ENCODE measurements at places on chromosomes 12 and 14. TPM values are rescaled to one million over a fixed set of nuclear protein-coding genes. Genes with fewer than 3 reads are reported as not detected.

DNA sequence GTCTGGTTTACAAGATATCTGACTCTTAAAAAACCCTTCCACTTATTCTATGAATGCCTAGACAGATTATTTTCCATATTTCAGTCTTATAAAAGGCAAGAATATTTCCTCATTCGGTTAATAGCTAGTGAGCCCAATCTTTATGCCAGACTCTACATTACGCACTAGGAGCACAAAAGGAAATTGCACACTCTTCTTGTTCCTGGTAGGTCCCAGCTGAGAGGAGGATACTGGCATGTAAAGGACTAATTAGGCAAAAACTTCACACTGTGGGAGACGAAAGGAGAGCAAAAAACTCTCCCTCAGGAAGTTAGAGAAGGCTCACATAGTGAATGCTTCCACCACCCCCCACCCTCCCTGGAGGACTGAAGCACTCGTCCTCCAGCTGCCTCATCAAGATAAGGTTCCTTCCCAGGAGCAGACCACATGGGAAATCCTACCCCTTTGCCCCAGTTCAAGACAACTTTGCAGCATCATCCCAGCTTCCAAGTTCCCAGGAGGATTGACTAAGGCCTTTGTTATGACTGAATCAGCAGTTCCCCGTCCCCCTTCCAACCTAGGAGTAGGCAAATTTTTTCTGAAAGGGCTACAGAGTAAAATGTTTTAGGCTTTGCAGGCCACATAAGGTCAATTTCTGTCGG is 14.5 kb downstream of the CAPZA3 start:
- H3K27me3 ChIP-seq, result no peaks in the 10 kb centered on the region
- no peak overlapping the region for H3K27ac ChIP-seq
- no peaks in the 10 kb centered on the region for H3K4me1 ChIP-seq
- no peak for DNase-seq
- H3K36me3 ChIP-seq, result no peaks in the 10 kb centered on the region
- H3K4me3 ChIP-seq, result no peak overlapping the region

- no peaks in the 10 kb centered on the region for H3K27me3 ChIP-seq
- no peak for DNase-seq
- no peaks in the 10 kb centered on the region for H3K36me3 ChIP-seq
- no peaks in the 10 kb centered on the region for H3K4me1 ChIP-seq
- H3K4me3 ChIP-seq, result no peak overlapping the region
- no peak overlapping the region for H3K27ac ChIP-seq
These were observed 38.8 kb downstream of the CACNA2D4 start for GRCh38 chr12:1879633-1880032.

GRCh38 chr12:124954771-124955170 is 34.2 kb downstream of the DHX37 start:
- peaks cover 90% of the 10 kb centered on the region for H3K36me3 ChIP-seq
- H3K27ac ChIP-seq, result no peak overlapping the region

The GPD1 gene
- total RNA-seq, result 1.1 TPM

DNA sequence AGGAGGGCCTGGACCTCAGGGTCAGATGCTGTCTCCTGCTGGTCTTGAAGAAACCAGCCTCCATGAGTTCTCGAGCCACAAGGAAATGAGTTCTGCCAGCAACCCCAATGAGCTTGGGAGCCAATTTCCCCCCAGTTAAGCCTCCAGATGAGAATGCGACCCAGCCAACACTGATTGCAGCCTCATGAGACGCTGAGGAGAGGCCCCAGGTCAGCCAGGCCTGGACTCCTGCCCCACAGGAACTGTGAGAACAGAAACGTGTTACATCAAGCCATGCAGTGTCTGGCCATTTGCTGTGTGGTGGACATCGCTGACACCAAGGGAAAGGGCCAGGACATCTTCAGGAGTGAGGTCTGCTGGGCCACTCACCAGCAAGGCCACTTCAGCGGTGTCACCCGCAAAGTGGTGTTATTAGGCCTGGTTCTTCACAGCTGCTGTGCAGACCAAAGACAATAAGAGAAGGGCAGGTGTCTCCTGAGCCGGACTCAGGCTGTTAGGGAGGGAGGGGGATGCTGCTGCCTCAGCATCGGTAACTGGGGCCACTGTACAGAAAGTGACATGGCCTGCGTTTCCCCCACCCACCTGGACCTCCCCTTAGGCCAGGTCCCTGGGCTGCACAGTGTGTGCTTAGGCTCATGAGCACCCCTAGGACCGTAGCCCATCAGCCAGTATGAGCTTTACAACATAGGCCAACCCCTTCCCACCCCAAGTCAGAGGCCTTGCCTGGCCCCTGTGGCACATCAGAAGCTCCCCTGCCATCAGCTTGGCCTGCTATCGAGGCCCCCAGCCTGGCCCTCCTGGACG is 272.4 kb upstream of the RTL1 start:
- H3K4me1 ChIP-seq, result no peaks in the 10 kb centered on the region
- DNase-seq, result no peak
- no peaks in the 10 kb centered on the region for H3K36me3 ChIP-seq
- no peak overlapping the region for H3K4me3 ChIP-seq
- no peaks in the 10 kb centered on the region for H3K27me3 ChIP-seq
- H3K27ac ChIP-seq, result no peak overlapping the region

GRCh38 chr14:26841326-26841725 is 243.5 kb upstream of the NOVA1 start:
- H3K36me3 ChIP-seq, result no peaks in the 10 kb centered on the region
- H3K27ac ChIP-seq, result no peak overlapping the region
- H3K4me1 ChIP-seq, result no peaks in the 10 kb centered on the region

The RTL1 gene
- not detected for total RNA-seq

DNA sequence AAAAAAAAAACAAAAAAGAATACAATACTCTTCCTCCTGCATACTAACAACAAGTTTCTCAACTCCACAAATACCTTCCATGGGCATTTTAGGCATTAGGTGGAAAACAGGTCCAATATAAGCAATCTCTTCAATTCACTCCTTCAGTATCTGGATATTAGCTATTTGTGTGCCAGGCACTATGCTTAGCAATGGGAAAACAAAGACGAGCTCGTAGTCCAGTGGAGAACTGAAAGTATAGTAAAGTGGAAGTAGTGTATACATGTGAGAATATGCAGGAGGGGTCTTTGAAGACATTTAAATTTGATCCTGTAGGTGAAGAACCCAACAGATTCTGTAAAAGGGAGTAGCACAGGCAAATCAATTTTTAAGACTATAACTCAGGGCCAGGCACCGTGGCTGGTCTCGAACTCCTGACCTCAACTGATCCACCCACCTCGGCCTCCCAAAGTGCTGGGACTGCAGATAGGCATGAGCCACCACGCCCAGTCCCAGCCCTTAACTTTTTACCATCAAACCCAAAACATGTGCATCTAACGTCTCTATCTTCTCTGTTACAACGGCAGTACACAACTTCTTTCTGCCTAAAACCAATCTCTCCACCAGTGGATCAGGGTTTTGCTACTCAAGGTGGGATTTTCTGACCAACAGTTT is 10.6 kb downstream of the HECTD1 start:
- H3K4me1 ChIP-seq, result peaks cover 4% of the 10 kb centered on the region
- no peak for DNase-seq
- no peaks in the 10 kb centered on the region for H3K27me3 ChIP-seq
- H3K4me3 ChIP-seq, result no peak overlapping the region

The ITGB7 gene
- 208 TPM for total RNA-seq

The HOXC11 gene
- not detected for total RNA-seq

- no peak overlapping the region for H3K4me3 ChIP-seq
- no peak for DNase-seq
- H3K27ac ChIP-seq, result no peak overlapping the region
These were observed 64.6 kb downstream of the MYF5 start for GRCh38 chr12:80781313-80781712.

GRCh38 chr12:82437744-82438143 is 79.4 kb downstream of the METTL25 start:
- no peak overlapping the region for H3K4me3 ChIP-seq
- DNase-seq, result no peak
- H3K4me1 ChIP-seq, result no peaks in the 10 kb centered on the region
- H3K36me3 ChIP-seq, result no peaks in the 10 kb centered on the region

The OR4E2 gene
- total RNA-seq, result not detected

GRCh38 chr14:60989599-60989998 is 8.6 kb downstream of the SLC38A6 start:
- no peak for DNase-seq
- no peak overlapping the region for H3K4me3 ChIP-seq
- H3K4me1 ChIP-seq, result no peaks in the 10 kb centered on the region

The PRR4 gene
- 3.8 TPM for total RNA-seq

DNA sequence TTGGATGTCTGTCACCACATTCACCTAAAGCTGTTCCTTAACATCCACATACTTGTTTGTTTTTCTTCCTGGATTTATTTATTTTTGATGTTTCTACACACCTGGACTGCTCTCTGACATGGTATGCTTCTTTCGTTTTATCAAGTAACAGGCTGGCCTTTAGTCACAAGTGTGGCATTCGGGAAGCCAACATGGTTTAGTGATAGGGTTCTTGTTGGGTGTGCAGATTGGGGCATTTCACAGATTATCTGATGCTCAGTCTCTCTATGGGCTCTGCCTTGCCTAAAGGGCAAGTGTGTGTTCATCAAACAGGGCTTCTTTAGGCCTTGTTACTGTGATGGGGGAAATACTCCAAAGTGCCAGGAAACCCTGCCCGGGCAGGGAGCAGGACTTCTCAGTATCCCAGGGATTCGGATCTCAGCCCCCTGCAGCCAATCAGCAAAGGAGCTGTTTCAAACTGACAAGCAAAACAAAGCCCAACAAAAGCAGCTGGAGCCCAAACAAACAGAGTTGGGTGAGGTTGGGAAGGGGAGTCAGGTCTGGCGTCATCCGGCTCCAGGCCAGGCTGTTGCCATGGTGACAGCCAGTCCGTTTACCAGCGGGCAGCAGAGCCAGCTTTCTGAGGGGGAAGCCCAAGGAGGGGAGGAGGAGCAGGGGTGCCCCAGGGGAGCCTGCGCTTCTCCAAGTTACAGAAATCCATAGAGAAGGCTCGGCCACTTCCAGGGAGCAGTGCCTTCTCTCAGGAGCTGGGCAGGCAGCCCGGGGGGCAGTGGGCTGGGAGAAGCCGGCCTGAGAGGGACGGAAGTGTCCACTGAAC is 31.9 kb downstream of the FOS start:
- H3K4me1 ChIP-seq, result no peaks in the 10 kb centered on the region
- H3K4me3 ChIP-seq, result no peak overlapping the region
- H3K27me3 ChIP-seq, result no peaks in the 10 kb centered on the region
- DNase-seq, result no peak
- no peaks in the 10 kb centered on the region for H3K36me3 ChIP-seq

The BTBD7 gene
- total RNA-seq, result 25.6 TPM

DNA sequence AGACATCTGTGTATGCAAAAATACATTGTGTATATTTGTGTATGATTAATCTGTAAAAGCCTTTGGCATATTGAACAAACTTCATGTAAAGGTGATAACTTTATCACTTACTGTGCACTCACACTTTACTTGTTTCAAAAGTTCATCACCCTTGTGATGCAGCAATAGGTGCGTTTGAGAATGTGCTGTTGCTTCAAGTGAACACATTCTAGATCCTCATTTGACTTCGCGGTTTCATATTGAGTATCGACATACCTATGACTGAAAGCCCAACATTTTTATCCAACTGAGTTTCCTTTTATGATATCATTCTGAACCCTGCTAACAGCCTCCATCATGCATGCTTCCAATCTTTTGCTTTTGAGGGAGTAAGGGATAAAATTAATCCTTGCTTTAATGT is 1086.9 kb downstream of the TMEM121 start:
- H3K27me3 ChIP-seq, result no peaks in the 10 kb centered on the region
- H3K4me1 ChIP-seq, result no peaks in the 10 kb centered on the region
- no peak overlapping the region for H3K4me3 ChIP-seq
- H3K36me3 ChIP-seq, result no peaks in the 10 kb centered on the region
- no peak for DNase-seq

GRCh38 chr14:68283378-68284123 is 464.0 kb downstream of the RAD51B start:
- H3K4me3 ChIP-seq, result peak overlapping the region; percentile 14
- peak; percentile 48 for DNase-seq
- no peaks in the 10 kb centered on the region for H3K27me3 ChIP-seq

GRCh38 chr14:89720741-89721729 is 233.5 kb downstream of the EFCAB11 start:
- peak; percentile 90 for DNase-seq
- H3K4me3 ChIP-seq, result peak overlapping the region; percentile 43
- H3K27me3 ChIP-seq, result no peaks in the 10 kb centered on the region
- H3K4me1 ChIP-seq, result peaks cover 81% of the 10 kb centered on the region

DNA sequence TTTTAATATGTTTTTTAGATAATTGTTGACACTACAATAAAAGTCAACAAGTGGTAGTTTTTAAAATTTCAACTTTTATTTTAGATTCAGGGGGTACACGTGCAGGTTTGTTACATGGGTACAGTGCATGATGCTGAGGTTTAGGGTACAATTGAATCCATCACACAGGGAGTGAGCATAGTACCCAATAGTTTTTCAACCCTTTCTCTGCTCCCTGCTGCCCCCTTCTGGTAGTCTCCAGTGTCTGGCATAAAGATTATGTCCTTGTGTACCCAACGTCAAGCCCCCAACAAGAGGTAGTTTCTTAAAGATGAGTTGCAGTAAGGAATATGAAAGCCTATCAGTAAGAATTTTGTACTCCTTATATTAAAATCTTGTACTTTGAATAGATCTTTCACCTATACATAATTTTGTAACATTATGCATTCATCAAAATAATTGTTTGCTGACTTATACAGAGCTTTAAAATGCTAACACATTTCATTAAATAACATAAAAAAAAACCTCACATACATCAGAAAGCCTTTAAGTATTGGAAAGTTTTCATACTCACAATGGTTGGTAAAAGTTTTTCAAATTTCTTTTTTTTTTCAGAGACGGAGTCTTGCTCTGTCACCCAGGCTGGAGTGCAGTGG is 5.4 kb upstream of the RALGAPA1 start:
- no peaks in the 10 kb centered on the region for H3K4me1 ChIP-seq
- H3K27me3 ChIP-seq, result no peaks in the 10 kb centered on the region
- no peaks in the 10 kb centered on the region for H3K36me3 ChIP-seq
- H3K4me3 ChIP-seq, result no peak overlapping the region

DNA sequence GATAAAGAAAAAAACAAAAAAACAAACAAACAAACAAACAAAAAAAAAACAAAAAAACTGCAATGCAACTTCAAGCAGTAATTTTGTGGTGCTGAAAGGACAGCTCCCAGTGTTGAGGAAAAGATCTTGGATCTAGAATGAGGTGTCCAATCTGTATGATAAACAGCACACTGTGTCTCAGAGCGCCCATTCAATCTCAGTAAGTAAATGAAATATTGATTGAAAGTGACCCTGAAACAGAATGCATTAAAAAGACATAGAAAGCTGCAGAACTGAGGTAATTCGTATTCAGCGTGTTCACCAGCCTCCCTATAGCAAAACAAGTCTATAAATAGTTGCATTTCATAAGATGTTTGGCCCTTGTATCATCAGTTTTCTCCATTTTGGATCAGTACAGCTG is 153.0 kb downstream of the NOVA1 start:
- H3K27me3 ChIP-seq, result no peaks in the 10 kb centered on the region
- H3K4me3 ChIP-seq, result no peak overlapping the region
- H3K4me1 ChIP-seq, result no peaks in the 10 kb centered on the region

GRCh38 chr12:67594888-67595287 is 53.7 kb upstream of the DYRK2 start:
- DNase-seq, result no peak
- no peak overlapping the region for H3K27ac ChIP-seq
- peaks cover 34% of the 10 kb centered on the region for H3K4me1 ChIP-seq
- H3K4me3 ChIP-seq, result no peak overlapping the region
- no peaks in the 10 kb centered on the region for H3K36me3 ChIP-seq
- no peaks in the 10 kb centered on the region for H3K27me3 ChIP-seq
